Cerebellar nuclear complex (tissue), 1 donor: ENCODE measurements at places on chromosomes 7 and 10.

DNA sequence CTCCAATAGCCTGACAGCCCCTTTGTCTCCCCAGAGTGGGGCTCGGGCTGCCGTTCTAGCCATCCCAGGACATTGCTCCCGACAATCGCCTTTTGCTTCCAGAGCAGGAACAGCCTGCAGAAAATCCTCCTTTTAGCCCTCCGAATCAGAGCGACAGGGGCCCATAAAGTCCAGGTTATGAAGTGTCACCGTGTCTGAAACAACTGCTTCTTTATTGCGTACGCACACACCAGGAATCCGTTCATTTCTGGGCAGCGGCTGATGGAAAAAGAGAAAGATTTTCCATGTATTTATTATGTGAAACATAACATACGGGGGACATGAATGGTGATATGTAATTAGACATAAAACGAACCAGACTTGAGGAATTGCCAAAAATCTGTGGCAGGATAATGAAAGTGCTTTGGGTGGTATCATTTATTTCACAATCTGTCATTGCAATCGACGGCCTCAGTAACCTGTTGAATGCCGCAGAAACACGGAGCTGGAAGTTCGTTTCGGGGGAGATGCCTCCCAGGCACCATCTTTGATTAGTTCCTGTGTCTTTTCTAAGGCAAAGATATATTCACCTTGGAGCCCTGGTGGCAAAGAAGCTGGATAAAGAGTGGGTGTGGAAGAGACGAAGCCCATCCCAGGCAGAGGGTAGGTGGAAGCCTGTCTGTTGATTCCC lies 48.1 kb downstream of the FAM241B start:
- DNase-seq: no peak

GRCh38 chr7:68888971-68889385 lies 709.3 kb upstream of the AUTS2 start:
- no peak for DNase-seq

- no peak for DNase-seq
Observed at GRCh38 chr10:117094856-117095255, 43.2 kb downstream of the VAX1 start.

DNA sequence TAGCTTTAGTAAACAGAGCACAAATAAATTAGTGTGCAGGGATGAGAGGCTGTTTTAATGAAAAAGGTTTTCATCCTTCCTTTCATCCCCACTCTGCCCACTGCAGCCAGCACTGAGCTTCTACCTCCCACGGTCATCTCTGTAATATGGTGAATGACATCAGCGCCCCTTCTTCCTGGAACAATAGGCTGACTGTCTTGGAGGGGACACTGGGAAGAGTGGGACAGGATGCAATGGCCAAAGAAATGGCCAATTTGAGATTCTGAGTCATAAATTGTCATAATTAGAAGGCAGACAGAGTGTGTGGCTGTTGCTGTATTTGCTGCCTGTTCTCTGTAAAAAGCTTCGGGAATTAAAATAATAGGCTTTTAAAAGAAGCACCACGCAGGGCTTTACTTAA lies 126.7 kb upstream of the CALN1 start:
- no peak for DNase-seq

DNA sequence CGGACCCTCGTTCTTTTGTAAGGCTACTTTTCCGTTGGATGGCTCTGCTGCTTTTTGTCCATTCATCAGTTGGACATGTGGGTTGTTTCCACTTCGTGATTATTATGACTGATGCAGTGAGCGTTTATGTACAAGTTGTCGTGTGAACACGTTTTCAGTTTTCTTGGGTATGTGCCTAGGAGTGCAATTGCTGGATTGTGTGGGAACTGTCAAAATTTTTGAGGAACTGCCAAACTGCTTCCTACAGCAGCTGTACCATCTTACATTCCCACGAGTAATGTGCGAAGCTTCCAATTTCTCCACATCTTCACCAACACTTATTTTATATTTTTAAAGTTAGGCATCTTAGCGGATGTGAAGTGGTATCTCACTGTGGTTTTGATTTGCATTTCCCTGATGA lies 10.4 kb downstream of the FKBP6 start:
- DNase-seq: no peak

GRCh38 chr10:43128331-43128730 lies 9.9 kb upstream of the CSGALNACT2 start:
- no peak for DNase-seq

GRCh38 chr7:116436305-116436826 lies 63.2 kb upstream of the CAV2 start:
- no peak for DNase-seq

DNA sequence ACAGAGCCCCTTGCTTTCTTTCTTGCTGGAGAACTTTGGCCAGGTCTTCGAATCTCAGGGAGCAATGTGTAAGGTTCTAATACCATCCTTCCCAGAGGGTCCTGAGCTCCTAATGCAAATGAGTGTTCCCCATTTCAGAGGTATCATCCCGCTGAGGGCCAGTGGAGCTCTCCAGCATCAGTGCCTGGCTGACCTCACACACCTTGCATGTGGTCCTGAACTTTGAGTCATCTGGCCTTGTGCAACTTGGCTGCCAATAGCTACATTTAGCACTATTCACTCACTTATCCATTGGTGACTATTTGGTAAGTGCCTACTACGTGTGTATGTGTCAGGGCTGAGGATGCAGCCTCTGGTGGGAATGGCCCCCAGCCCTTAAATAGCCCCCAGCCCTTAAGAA lies 48.4 kb upstream of the HABP2 start:
- DNase-seq: no peak

GRCh38 chr7:3787717-3788264 lies 486.7 kb downstream of the SDK1 start:
- no peak for DNase-seq

DNA sequence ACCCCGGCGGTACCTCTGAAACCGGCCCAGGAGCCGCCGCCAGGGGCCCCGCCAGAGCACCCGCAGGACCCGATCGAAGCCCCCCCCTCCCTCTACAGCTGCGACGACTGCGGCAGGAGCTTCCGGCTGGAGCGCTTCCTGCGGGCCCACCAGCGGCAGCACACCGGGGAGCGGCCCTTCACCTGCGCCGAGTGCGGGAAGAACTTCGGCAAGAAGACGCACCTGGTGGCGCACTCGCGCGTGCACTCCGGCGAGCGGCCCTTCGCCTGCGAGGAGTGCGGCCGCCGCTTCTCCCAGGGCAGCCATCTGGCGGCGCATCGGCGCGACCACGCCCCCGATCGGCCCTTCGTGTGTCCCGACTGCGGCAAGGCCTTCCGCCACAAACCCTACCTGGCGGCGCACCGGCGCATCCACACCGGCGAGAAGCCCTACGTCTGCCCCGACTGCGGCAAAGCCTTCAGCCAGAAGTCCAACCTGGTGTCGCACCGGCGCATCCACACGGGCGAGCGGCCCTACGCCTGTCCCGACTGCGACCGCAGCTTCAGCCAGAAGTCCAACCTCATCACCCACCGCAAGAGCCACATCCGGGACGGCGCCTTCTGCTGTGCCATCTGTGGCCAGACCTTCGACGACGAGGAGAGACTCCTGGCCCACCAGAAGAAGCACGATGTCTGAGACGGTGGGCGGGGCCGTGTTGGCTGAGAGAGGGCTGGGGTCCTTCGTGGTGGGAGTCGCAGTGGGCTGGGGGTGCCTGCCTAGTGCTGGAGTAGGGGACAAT lies 3.8 kb downstream of the REPIN1 start:
- DNase-seq: no peak

- no peak for DNase-seq
Observed at GRCh38 chr7:141551094-141551781, at the start of gene AGK. Gene AGK, plus strand, starts transcription at chr7:141551410. Its CDS starts 4,057 bp downstream, at chr7:141555467.

DNA sequence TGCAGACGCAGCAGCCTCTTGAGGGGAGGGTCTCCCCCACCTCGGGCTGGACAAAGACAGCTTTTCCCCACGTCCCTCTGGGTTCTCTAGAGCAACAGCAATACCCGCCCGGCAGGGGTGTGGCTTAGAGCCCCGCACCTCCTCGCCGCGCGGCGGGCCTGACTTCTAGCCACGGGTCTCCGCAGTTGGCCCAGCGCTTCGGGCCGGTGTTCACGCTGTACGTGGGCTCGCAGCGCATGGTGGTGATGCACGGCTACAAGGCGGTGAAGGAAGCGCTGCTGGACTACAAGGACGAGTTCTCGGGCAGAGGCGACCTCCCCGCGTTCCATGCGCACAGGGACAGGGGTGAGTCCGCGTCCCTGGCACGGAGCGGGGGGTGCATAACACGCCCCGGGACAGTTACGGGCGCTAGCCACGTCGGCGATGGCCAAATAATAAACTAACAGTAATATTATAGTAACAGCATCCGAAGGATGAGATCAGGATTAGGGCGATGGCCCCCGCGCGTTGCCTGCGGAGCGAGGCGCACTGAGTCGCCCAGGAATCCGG lies 1.2 kb downstream of the CYP2E1 start:
- DNase-seq: no peak

DNA sequence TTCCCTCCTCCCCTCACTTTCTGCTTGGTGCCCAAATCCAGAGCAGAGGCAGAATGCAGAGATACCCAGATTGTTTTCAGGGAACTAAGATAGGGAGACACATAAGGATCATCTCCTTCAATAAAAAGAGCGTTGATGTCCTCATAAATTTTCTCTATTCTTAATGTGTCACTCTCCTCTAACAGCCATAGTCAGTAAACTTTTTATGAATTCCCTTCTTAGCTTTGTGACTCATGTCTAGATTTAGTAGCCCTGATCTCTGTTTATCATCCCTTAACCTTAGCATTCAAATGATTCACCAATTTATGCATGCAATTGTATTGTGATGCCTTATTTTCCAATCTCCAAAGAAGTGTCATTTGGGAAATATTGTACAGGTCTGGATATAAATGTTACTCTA lies 995.5 kb upstream of the C7orf33 start:
- no peak for DNase-seq

DNA sequence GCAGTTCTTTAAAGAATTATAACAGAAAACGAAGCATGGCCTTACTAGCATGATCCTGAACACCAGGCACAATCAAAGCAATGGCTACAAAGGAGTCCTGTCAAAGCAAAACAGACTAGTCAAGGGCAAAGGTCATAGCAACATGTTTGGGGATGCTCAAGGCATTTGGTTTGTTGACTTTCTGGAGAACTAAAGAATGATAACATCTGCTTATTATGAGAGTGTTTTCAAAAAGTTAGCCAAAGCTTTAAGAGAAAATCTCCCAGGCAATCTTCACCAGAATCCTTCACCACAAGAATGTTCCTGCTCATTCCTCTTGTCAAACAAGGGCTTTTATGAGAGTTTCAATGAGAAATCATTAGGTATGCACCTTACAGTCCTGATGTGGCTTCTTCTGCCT lies 95.1 kb upstream of the CPXM2 start:
- no peak for DNase-seq

DNA sequence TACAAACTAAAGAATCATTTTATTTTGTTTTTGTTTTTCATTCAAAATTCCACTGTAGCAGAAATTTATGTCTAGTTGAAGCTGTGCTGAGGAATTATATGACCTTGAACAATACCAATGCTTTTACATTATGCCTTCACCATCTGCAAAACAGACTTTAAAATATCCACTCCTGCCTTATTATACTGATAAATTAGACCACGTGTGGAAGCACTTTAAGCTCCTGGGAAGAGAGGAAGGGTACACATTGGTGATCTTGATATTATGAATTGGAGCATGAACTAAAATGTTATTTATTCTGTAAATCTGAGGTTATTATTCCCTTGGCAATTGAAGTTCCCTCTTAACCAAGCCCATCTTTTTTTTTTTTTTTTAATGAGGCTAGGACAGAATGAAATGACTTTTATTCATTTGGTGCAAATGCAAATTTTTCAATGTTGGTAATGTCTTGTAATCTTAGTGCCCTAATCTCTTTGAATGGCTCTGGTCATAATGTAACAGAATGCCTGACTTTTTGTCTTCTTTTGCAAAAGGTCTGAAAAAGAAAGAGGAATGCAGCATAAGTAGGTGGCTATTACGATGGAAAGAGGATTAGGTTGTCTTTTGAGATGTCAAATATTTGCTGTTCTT lies 139.9 kb upstream of the COBL start:
- DNase-seq: no peak

GRCh38 chr10:78742730-78743615 lies 325.8 kb upstream of the ZMIZ1 start:
- DNase-seq: no peak

- peak; percentile 26 for DNase-seq
Observed at GRCh38 chr7:106153891-106154449, 41.9 kb upstream of the SYPL1 start.

- DNase-seq: no peak
Observed at GRCh38 chr10:74983383-74983782, 128.1 kb upstream of the SAMD8 start.

- DNase-seq: no peak
Observed at GRCh38 chr10:78420946-78421735, 387.5 kb downstream of the RPS24 start.

- no peak for DNase-seq
Observed at GRCh38 chr10:99660662-99661376, 1.5 kb downstream of the ENTPD7 start.

GRCh38 chr10:7525314-7526016 lies 114.6 kb upstream of the SFMBT2 start:
- no peak for DNase-seq

DNA sequence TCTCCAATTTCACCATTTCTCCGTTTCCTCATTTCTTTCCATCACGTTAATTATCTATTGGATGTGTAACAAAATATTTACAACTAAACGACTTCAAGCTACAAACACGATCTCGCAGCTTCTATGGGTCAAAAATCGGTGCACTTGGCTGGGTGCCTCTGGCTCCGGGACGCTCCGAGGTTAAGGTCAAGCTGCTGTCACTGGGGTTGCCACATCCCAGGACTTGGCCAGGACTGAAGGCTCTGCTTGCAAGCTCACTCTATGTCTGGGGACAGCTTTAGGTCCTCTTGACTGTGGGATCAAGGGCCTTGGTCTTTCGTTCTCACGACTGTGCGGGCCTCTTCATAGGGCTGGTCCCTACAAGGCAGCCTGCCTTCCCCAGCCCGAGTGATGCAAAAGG lies 159.7 kb downstream of the CCDC3 start:
- no peak for DNase-seq

- no peak for DNase-seq
Observed at GRCh38 chr10:96457341-96457740, 56.4 kb downstream of the TLL2 start.

- no peak for DNase-seq
Observed at GRCh38 chr7:153170287-153170686, 410.7 kb downstream of the ACTR3B start.
